ENCODE measurements at places on chromosomes 11 and 22.

- no peak for DNase-seq
Measured at GRCh38 chr11:113468726-113469345, 6.4 kb downstream of the DRD2 start.

GRCh38 chr11:57662893-57663292, 5.0 kb upstream of the ZDHHC5 start:
- no peak for DNase-seq

DNA sequence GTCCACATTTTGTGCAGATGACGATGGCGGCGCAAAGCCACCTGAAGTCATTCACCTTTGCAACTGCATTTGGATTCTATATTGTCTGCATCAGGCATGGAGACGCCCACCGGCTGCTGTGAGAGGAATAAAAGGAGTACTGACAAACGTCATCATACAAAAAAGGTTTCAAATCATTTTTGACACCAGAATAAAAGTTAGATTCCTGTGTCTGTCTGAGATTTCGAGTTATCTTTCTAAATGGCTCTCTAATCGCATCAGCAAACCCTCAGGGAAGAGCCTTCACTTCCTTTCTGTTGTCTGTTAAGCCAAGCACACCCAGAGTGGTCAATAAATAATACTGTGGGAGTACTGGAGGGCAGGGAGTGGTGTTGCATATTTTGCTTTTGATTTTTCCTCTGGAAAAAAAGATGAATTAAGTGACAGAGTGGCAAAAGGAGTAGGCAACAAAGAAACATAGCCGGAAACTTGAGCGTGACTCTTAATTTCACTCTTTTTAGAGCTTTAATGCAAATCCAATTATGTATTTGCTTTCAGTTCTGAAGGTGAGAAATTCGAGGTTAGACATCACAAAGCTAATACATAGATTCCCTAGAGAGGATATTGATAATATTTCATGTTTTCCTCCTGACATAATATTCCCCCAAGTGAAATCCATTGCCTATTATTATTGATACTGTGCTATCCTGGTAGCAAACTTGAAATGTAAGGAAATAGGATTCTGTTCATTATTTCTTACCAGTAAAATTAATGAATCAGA, 150.8 kb upstream of the MTMR2 start:
- no peak for DNase-seq

DNA sequence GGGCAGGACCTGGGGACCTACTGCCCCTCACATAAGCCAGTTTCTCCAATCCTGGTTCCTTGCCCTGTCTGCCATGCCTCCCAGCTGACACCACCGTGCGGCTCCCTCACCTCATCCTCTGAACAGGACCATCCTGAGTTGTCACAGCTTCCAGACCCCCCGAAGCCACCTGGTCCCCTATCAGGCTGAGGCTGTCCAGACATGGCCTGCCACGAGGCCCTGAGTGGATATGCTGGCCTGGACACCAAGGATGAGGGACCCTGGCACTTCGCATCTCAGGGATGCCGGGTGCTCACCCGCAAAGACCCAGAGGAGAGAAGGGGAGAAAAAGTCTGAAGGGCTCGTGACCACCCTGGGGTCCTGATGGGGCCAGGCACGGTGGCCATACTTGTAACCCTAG, 15.8 kb upstream of the CCDC188 start:
- DNase-seq, result no peak

- peak; percentile 92 for DNase-seq
Measured at GRCh38 chr11:15707971-15708370, 593.2 kb downstream of the INSC start.

DNA sequence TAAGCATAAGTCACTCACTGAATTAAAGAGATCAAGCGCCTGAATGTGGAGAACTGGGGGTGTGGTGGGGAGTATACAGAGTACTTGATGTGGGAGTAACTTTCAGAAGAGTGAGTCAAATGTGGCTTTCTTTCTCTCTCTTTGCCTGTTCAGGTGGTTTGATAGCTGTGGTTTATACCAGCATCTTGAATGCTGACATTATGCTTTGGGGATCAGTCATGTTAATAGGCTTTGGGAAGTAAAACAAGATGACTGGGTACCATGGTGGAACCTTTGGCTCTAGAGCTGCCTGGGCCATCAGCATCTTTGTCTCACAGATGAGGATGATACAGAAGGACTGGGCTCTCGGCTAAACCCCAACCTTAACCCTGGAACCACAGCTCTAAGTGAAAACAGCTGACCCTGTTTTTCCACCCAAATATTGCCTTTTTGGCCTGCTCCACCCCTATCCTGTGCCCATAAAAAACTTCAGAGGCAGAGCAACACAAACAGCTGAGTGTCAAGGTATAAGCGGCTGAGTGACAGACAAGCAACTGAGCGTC, 58.2 kb upstream of the GNAZ start:
- no peak for DNase-seq

- DNase-seq, result no peak
Measured at GRCh38 chr11:64754124-64754918, 5.5 kb downstream of the PYGM start.

GRCh38 chr11:17722000-17722643, 2.8 kb downstream of the MYOD1 start:
- DNase-seq, result peak; percentile 10

- no peak for DNase-seq
Measured at GRCh38 chr11:131118247-131118646, 202.0 kb upstream of the SNX19 start.

DNA sequence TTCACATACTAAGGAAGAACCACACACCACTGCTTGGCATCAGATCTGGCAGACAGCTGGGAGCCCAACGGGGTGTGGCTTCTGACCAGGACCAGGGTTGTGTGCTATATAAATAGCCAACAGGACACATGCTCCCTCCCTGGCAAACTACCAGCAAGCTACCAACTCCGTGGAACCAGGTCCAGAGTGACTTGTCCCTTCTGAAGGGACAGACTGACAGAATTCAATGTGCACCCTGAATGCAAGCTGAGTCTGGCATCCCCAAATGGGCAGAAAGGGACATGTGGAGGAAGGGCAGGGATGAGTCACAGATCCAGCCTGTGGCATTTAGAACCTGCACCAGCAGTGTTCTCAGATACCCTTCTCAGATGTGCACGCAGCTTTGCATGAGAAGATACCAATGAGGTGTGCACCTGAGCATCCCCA, 92.9 kb downstream of the MICAL3 start:
- no peak for DNase-seq

DNA sequence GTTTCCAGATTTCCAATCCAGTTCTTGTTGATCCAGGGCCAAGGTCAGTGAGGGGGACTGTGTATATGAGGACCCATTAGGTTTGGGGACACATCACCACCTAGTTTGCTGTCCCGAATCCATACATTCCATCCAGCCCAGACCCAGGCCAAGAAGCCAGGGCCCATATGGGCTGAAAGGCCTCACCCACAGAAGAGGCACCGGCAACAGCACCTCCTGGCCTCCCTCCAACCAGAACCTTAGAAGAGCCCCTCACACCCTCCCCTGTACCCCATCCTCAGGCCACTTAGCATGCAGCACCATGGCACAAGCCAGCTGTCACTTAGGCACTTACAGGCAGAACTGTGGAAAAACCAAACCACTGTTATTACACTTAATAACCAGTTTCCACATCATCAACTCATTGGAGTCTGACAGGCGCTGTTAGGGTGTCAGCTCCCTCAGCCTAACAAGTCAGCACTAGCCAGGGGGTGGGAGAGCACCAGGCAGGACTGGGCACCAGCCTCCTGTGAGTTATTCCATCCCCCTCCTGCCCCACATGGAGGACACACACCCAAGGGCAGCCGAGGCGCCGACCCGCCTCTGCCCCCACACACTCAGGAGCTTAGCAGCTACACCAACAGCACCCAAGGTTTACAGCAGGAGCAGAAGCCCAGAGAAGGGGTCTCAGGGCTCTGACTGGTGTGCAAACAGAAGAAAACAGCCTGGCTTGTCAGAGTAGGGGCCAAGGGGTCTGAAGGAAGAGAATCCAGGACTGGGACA, 132.0 kb downstream of the BUD13 start:
- no peak for DNase-seq

- peak; percentile 54 for DNase-seq
Measured at GRCh38 chr22:36027579-36027934, 1.1 kb downstream of the RBFOX2 start.

DNA sequence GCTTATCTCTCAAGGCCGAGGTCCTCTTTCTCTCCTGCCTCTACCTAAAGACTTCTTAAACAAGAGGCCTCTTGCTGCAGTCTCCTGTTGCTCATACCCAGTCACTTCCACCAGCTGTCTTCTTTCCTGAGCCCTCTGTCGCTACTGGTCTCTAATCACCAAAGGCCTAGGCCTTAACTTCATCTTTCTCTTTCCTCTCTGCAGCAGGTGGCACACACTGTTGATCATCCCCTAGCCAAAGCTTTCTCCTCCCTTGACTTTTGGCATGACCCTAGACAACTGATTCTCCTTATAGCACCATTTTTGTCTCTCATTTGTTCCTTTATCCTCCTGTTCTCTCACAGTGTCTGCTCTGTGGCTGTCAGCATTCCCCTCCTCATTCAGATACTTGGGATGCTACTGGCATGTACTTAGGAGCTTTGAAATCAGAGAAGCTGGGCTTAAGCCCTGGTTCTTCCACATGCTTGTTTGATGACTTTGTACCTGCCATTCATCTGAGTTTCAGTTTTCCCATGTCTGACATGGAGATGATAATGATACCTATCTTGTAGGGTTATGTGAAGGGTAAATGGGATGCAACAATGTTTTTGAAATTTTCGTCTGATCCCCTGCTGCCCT, 22.4 kb downstream of the ENDOD1 start:
- no peak for DNase-seq

DNA sequence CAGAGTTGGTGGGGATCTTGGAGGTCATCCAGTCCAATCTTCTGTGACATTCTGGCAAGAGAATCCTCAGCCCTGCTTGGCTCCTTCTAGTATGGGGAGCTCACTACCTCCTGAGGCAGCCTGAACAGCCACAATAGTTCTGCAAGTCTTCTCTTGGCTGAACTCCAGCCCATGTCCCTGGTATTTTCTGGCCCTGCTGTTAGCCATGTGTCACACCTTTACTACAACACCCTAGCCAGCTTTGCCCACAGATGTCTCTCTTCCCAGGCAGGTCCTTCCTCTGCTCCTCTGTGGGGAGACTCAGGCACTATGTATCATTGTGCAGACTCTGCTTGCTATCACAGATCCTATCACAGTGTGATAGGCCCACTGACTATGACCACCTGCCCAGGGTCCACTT, 297.7 kb downstream of the CTTN start:
- DNase-seq, result no peak

DNA sequence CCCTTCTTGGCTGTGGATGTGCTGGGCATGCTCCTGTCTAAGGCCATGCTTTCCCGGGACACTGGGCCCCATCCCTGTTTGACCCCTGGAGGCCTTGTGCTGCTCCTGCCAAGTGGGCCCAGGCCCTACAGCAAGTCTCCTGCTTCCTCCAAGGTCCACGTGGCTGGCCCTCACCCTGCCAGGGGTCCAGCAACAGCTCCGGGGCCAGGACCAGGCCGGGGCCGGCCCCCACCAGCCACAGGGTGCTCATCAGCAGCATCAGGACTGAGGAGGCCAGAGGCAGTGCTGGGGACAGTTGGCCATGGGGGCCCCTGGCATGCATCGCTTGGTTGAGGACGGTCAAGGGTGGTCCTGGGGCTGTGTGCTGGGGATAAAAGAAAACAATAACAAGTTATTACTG, 2.5 kb downstream of the RHBDD3 start:
- no peak for DNase-seq

GRCh38 chr22:49942565-49943404, 17.8 kb upstream of the PIM3 start:
- DNase-seq, result no peak

GRCh38 chr11:9017773-9018172, 14.0 kb upstream of the NRIP3 start:
- no peak for DNase-seq

GRCh38 chr11:102026959-102027358, 20.3 kb upstream of the CFAP300 start:
- DNase-seq, result no peak

GRCh38 chr11:64713016-64713707, 9.8 kb downstream of the NRXN2 start:
- peak; percentile 55 for DNase-seq

DNA sequence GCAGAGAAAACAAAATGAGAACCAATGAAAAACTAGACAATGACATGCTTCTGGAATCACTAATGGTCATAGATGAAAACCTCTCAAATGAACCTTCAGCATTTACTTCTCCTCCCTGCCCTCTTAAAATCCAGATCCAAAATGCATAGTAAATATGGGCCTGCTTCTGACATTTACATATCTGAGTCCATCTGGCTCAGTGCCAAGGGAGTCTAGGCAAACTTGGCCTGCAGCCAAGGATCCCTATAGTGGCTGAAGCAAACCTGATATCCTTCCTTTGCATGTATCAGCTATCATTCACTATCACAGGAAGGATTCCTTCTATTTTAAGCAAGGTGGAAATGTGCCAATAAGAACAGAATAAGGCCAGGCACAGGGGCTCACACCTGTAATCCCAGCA, 104.8 kb downstream of the C11orf58 start:
- no peak for DNase-seq

GRCh38 chr11:114263513-114264170, 32.6 kb upstream of the NNMT start:
- no peak for DNase-seq
